ENCODE measurements at places on chromosomes 4 and X.

DNA sequence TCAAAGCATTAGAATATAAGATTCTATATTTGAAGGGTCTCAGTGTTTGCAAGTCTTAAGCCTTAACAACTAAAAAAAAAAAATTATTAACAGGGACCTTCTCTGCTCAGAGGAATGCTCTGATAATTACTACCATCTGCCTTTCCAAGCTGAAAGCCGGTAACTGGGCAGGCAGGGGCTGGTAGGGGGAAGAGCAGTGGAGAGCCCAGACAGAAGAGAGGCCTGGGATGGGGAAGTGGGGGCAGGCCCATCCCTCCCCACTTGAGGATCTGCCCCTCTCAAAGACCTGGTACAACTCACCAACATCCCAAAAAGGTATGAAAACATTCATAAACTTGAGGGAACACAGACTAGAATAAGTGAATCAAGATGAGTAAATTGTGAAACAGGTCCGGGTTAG lies 113.9 kb downstream of the QDPR start:
- DNase-seq: no peak

DNA sequence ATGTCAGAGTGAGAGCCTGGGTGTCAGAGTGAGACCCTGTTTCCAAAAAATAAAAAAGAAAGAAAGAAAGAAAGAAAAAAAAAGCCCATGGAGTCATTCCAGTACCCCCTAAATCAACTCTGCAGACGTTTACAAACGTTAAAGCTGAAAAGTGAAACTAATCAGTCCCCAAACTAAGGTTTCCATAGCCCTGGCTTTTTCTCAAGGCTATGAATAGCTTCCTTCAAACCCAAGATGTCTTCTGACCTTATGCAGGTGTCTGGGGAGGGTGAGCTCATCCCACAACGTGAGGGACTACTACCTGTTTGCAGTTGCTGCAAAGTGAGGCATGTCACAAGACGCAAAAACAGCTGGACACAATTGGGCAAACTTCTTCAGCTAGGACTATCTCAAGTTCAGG lies 144.0 kb downstream of the SH3KBP1 start:
- no peak for DNase-seq

- DNase-seq: no peak
Measured at GRCh38 chrX:63275127-63275526, 76.0 kb downstream of the SPIN4 start.

- DNase-seq: no peak
Measured at GRCh38 chr4:176333076-176333475, 13.3 kb downstream of the SPCS3 start.

DNA sequence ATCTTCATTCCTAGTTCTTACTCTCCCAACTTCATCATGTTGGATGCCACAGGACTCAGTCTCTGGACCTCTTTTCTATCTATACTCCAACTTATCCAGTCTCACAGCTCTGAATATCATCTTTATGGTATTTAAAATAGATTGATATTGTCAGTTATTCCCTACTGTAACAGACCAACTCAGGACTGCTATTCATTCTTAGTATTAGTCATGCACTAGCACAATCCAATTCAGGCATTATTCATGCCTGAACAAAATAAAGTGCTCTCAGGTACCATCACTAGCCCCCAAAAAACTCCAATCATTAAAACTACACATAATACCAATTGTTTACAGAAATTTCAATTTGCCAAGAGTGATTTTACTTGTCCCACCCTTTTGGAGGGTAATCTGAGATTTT lies 37.7 kb downstream of the FRYL start:
- DNase-seq: no peak

- no peak for DNase-seq
Measured at GRCh38 chr4:6917461-6918271, 8.0 kb downstream of the TBC1D14 start.

DNA sequence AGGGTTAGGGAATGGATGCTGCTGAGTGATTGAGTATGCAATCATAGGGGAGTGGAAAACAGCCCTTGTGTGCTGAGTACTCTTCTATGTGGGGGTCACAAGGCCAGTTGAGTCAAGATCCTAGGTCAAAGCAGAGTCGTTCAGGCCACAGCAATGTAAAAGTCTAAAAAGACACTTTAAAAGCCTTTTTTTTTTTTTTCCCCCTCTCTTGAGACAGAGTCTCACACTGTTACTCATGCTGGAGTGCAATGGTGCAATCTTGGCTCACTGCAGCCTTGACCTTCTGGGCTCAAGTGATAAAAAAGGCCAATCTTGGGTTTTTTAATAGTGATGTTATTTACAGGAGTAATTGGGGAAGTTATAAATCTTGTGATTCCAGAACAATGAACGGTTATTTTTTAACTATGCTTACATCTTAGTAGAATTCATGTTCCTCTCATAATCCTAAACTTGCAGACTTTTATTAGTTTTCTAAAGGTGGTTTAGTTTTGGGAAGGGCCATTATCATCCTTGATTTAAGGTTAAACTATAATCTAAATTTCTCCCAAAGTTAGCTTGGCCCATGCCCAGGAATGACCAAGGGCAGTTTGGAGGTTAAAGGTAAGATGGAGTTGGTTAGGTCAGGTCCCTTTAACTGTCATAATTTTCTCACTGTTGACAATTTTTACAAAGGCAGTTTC lies 82.2 kb upstream of the BMP2K start:
- DNase-seq: no peak

- no peak for DNase-seq
Measured at GRCh38 chr4:26083987-26084386, 170.0 kb downstream of the SMIM20 start.

DNA sequence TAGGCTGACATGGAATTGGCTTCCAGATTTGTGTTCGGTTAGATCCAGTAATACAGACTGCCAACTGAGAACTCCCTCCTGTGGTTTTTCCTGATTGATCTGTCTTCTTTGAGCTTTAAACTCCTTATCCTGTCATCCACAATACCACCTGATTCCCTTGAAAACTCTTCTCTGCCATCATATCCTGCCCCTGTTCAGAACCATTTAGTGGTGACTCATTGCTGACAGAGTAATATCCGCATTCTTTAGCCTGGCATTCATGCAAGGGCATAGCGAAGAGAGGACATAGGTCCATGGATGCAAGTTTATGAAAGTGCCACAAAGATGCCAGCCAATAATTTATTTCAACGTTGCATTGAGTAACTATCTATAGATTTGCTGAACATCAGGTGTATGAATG lies 76.6 kb downstream of the ITIH6 start:
- DNase-seq: no peak

DNA sequence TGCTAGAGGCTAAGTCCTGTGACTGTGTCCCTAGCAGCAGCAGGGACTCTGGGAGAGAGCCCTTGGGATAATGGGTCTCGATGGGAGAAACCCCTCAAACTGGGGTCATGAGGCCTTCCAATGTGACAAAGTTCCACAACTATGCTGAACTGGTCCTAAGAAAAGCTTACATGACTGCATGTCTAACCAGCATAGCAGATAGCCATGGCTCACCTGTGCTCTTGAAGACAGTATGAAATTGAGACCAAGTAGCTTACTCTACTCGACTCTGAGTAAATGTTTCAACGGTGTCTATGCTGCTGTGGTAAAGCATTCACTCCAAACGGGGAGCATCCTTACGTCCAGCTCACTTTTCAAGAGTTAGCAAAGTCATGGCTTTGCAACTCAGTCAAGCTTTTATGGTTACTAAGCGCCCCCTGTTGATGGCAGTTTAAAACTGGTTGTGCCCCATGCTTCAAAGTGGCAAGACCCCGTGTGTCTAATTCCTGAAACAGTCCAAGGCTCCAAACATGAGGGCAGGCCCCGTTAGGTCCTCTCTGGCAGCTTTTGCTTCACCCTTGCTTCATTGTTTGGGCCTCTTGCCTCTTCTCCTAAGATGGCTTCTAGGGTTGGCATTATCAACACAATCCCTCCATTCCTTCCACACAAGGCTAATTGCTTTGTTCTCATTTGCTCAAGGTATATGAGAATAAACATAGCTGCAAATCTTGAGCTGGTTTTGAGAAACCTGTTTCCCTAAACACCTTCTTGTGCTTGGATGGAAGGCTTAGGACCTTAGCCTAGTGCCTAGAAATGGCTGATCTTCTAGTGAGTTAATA lies 46.6 kb downstream of the CCNG2 start:
- DNase-seq: peak; percentile 31

DNA sequence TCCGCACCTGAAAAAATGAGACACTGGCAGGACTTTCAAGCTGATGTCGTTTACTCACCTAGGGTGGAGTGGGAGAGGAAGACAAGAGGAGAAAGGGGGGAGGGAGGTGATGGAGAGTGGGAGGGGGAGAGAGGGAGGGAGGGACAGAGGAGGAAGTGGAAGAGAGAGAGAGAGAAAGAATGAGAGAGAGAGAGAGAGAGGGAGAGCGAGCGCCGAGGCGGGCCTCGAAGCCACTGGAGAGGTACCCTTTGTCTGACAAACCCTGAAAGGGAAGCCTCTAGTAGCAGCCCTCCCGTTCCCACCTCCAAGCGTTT lies 296 bp upstream of the ADGRL3 start:
- DNase-seq: no peak

GRCh38 chrX:17082831-17083230 lies 136.4 kb downstream of the REPS2 start:
- no peak for DNase-seq

DNA sequence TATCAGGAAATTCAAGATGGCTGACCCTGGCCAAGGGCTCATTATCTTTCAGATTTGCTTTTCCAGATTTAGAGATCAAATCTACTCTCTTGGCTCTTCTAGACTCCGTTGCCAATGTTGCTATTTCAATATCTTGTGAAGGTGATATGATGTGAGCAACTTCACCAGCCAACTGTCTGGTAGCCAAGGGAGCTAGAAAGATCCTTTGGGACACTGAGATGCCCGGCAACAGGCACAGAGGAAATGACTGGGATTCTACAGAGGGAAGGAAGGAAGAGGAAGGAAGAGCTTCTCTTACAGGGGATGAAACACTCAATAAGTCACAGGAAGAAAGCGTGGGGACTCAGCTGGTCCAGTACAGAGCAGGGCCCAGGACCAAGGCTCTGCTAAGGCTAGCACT lies 121.9 kb upstream of the GPC4 start:
- no peak for DNase-seq

DNA sequence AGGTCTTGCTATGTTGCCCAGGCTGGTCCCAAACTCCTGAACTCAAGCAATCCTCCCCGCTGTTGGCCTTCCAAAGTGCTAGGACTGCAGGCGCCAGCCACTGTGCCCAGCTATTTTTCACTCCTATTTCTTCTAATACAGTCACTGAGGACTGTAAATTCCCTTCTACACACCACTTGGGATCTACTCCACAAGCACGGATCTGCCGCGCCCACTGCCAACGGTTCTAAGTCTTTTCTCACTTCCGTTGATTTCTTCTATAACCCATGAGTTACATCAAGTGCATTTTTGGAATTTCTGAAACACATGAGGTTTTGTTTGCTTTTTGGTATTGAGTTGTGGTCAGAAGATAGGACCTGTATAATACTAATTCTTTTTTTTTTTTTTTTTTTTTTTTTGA lies 48.6 kb downstream of the FAM53A start:
- DNase-seq: no peak

GRCh38 chrX:110915111-110915510 lies 119.5 kb upstream of the CHRDL1 start:
- DNase-seq: no peak

DNA sequence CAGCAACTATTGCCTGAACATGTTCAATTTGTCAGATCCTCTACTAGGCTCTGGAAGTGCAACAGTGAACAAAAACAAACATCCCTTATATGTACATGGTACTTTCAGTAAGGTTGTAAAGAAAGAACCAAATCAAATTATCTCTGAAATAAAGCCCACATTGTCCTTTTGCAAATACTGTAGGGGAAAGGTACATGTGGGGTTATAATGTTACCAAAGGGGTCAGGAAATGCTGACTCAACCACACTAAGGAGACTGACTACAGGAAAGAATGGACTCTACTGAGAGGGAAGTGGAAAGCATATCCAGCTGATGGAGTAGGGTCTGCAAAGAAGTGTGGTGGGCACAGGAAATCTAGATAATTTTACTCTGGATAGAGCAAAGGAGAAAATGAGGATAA lies 61.5 kb downstream of the PCDH18 start:
- DNase-seq: no peak

DNA sequence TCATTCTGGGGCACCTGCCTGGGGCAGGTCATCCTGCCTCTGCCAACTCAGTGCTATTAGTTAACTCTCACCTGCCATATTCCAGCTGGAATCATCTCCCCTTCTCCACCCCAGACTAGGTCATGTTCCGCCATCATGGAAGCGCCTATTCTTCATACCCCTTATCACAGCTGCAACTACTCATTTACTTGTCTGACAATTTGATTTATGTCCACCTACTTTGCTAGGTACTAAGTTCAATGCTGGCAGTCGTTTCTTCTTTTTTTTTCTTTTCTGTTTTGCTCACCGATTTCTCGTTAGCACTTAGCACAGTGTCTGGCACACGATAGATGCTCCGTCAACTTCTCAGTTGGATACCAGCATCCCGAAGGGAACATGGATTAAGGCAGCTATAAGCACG lies 1.1 kb upstream of the FMR1 start:
- no peak for DNase-seq

DNA sequence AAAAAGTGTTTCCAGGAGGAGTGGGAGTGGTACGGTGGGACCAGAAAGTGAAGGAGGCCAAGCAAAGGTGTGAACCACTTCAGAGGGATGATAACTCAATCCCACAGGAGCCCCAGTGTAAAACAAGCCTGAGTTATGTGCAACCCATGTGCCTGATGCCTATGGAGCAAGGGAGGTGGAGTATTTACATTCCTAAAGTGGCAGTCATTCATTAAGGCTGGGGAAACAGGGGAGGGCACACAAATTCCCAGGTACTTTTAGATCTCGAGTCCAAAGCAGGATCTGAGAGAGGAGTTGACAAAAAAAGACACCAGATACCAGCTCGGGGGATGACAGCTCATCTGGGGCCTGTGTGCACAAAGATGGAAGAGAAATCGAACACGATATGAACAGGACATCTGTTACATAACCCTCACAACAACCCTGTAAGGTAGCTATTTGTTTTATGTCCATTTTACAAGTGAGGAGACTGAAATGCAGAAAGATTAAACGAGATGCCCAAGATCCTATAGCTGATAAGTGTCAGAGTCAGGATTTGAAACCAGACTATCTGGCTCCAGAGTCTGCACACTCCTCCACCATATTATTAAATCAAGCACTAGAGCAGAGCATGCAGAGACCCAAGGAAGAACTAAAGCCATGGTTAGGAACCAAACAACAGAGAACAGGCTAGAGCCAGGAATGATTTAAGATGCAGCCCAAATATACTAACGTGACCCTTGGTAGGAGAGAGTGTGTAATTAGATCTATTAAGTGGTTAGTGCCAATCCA lies 91.9 kb upstream of the MAPK10 start:
- DNase-seq: no peak

GRCh38 chrX:49761481-49761880 lies 65.7 kb upstream of the PAGE1 start:
- no peak for DNase-seq

DNA sequence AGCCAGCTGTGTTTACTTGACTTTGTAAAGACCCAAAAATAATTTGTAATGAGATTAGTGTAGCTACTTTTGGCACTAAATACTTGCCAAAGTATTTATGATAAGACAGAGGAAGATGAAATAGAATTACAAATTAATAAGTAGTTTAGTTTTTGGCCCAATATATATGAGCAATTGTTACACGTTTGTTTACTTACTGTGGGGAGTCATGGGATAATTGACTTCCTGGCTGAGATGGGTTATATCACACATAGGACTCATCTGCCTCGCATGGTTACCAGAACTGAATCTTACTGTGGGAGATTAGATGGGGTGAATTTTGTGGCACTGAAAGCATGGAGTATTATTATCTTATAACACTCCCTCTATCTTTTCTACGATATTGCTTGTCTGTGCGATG lies 66.6 kb downstream of the INTS12 start:
- DNase-seq: no peak

GRCh38 chr4:2728806-2729532 lies 27.2 kb downstream of the TNIP2 start:
- DNase-seq: no peak

- no peak for DNase-seq
Measured at GRCh38 chr4:183993676-183994075, 88.6 kb downstream of the STOX2 start.

All from stimulated activated CD8-positive, alpha-beta memory T cell treated with anti-CD3 and anti-CD28 coated beads, Interleukin-7, amount 100 ng/mL, for 1 hour (primary cell).